ENCODE measurements at places on chromosomes 6 and 20.

DNA sequence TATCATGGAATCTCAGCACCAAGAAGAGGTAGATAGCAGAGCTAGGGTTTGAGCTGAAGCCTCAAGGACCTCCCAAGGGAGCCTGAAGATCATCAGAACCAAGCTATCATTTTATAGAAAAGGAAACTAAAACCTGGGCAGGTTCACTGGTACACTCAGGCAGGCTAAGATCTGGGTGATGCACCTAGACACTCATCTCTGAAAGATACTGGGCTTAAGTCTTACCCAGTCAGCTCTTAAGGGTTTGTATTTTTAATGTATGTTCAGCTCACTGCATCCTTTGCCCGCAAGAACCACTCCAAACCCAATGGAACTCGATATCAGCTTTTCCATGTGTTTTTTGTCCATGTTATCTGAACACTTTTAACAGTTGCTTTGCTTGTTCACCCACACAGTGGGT is 78.0 kb upstream of the SLC22A16 start:
- no peak for DNase-seq

- DNase-seq, result no peak
Observed at GRCh38 chr6:68978411-68978810, 343.3 kb downstream of the ADGRB3 start.

GRCh38 chr6:98831057-98831958 is 3.1 kb upstream of the POU3F2 start:
- no peak for DNase-seq

DNA sequence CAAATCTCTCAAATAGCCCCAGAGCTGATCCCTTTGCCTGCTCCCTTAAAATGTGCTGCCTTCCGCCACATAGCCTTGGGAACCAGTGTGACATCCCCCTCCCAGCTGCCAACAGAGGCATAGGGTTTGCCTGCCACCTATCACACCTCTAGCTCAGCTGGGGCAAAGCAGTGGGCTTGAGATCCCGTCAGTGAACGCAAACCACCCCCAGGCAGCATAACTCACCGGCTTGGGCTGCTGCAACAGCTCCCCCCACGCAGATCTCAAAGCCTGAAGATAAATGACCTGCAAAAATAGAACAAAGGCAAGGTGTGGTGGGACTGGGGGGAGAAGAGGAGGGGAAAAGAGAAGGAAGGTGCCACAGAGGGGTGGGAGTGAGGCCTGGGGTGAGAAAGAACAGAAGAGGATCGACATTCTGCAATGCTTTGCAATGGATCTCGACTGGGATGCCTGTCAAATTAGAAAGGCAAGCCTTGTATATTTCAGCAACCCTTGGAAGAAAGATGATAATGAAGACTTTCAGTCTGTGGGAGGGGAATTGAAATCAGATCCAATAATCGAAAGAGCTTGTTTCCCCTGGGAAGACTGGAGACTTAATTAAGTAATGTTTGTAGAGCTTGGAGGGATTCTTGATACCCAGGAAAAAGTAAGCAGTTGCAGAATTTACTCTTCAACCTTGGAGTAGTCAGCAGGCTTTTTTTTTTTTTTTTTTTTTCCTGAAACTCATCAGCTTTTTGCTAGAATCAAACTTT is 1.3 kb downstream of the PDYN start:
- DNase-seq, result no peak

DNA sequence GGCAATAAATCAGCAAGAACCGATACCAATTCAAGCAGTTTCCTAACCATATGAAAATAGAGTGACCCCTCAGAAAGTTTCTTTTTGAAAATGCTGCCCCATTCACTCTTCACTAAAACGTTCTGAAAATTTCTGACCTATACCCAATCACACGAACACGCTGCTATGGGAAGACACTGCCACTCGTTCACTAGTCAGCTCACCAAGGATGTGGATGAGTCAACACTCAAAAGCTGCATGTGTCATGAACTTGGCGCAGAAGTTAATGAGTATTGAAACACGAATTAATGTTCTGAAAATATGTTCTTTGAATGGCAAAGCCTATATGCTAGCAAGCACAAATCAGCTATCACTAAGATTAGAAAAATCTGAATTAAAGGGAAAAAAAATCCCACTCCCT is 84.2 kb downstream of the PREP start:
- no peak for DNase-seq

- DNase-seq, result no peak
Observed at GRCh38 chr6:91852252-91852651, 1265.4 kb upstream of the MAP3K7 start.

GRCh38 chr6:143449714-143450452 is 612 bp downstream of the ADAT2 start:
- DNase-seq, result peak; percentile 94

GRCh38 chr6:139126931-139127330 is 7.9 kb upstream of the HECA start:
- DNase-seq, result no peak

DNA sequence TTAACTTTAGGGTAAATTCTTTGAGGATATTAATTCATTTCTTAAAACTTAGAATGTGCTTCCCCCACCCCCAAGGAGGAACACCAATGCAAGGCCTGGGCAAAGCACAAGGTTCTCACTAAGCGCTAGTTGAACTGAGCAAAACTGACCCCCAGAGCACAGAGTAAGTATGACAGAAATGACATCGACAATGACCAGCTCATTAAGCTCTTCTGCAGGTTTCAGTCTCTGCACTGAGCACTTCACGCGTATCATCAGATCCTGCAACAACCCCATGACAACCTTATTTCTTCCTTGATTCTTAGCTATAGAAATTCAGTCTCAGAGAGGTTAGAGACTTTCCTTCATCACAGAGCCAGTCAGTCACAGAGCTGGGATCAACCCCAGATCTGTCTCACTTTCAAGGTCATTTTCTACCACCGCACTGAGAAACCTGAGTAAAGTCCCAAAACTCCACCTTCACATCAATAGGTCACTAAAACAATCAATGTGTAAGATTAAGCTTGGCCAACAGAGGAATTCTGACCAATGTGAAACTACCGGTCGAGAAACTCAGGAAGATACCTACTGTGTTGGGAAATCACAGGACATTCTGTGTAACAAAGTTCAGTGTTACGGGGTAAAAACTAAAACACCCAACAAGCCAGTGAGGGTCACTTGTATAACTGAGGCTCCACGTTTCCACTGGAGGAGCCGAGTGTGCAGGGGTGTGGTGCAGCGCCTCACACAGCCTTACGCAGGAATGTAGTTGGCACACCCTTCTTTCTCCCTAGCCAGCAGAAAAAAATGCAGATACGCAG is 129.0 kb upstream of the FOXQ1 start:
- no peak for DNase-seq

- no peak for DNase-seq
Observed at GRCh38 chr6:48281217-48281616, 170.2 kb upstream of the PTCHD4 start.

DNA sequence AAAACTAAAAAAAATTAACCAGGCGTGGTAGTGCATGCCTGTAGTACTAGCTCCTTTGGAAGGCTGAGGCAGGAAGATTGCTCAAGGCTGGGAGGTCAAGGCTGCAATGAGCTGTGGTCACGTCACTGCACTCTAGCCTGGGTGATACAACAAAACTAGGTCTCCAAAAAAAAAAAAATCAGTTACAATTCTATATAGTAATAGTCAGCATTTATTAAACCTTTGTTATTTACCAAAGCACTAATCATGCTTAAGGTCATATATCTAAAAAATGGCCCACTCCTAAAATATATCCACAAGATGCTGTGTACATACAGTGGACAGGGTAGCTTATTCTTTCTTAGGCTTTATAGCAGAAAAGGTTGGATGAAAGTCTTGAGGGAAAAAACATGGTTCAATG is 152.4 kb downstream of the TFAP2A start:
- no peak for DNase-seq

DNA sequence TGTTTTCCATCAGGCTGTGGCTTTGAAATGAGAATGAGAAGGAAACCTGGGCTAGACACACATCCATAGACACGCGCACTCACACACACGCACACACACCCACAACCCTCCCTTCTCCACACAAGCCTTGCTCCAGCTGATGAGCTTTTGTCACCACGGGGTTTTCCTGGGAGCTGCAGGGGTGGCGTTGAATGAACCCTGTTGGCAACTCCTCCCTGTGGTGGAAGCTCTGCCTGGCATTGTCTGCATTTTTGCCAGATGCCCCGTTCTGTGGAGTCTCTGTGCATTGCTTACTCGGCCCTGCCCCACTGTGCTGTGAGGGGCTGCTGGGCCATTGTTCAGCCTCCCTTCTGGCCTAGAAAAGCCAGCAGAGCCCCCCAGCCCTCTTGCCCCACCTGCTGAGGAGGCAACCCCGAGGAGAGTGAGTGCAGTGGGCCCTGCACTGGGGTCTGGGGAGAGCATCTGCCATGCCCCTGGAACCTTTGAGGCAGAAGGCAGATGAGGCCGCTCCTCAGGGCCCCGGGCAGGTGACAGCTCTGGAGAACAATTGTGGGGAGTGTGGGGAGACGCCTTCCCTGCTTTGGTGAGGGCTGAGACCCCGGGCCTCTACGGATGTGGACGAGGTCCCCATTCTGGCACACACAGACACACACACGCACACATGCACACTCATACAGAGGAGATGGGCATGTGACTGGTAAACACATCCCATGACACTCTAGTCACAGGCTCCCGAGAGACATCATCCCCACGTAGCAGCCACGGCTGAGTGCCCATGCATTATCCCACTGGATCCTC is 9.9 kb downstream of the ADIG start:
- DNase-seq, result no peak
